Cardiac atrium fibroblast (primary cell): ENCODE measurements at places on chromosomes 3 and 15. TPM values are rescaled to one million over a fixed set of nuclear protein-coding genes. Genes with fewer than 3 reads are reported as not detected.

GOLGA6B gene
- total RNA-seq: not detected in 2 replicates

KLHL40 gene
- not detected in 2 replicates for total RNA-seq

BUB1B gene
- total RNA-seq: 5.0 and 8.7 TPM in 2 replicates

SELENOK gene
- 31.8 and 36.1 TPM in 2 replicates for total RNA-seq

CCR3 gene
- total RNA-seq: not detected in 2 replicates

ARHGEF3 gene
- total RNA-seq: 2.9 and 7.3 TPM in 2 replicates

FGF7 gene
- 3.2 and 13.4 TPM in 2 replicates for total RNA-seq

HEG1 gene
- 195 and 268 TPM in 2 replicates for total RNA-seq

TGM5 gene
- not detected in 2 replicates for total RNA-seq

MESP2 gene
- 0.65 TPM in 1 of 2 replicates, not detected in the other for total RNA-seq

CEP63 gene
- total RNA-seq: 8.8 and 21.4 TPM in 2 replicates

BFSP2 gene
- not detected in 2 replicates for total RNA-seq

SEC22A gene
- total RNA-seq: 31.8 and 31.9 TPM in 2 replicates

GRM2 gene
- total RNA-seq: under 0.01 and 1.6 TPM in 2 replicates

IL16 gene
- 1.1 and 2.2 TPM in 2 replicates for total RNA-seq

FURIN gene
- 50.2 and 70.3 TPM in 2 replicates for total RNA-seq

TMEM40 gene
- total RNA-seq: not detected in 2 replicates

IMPG2 gene
- under 0.01 TPM in 1 of 2 replicates, not detected in the other for total RNA-seq

NANOGP8 gene
- not detected in 2 replicates for total RNA-seq

IL12A gene
- 0.16 and 2.9 TPM in 2 replicates for total RNA-seq

HTR3E gene
- total RNA-seq: not detected in 2 replicates

SPATA12 gene
- not detected in 2 replicates for total RNA-seq

PCOLCE2 gene
- 38.1 and 44.8 TPM in 2 replicates for total RNA-seq

HHATL gene
- not detected in 2 replicates for total RNA-seq

TERC gene
- 198 and 340 TPM in 2 replicates for total RNA-seq
